ENCODE measurements at places on chromosomes 5 and 9. TPM values are rescaled to one million over a fixed set of nuclear protein-coding genes. Genes with fewer than 3 reads are reported as not detected.

MARCHF3 gene
- 13.3 TPM for total RNA-seq

NCS1 gene
- total RNA-seq, result 206 TPM

PRDM9 gene
- total RNA-seq, result not detected

CRAT gene
- total RNA-seq, result 13.6 TPM

DNA sequence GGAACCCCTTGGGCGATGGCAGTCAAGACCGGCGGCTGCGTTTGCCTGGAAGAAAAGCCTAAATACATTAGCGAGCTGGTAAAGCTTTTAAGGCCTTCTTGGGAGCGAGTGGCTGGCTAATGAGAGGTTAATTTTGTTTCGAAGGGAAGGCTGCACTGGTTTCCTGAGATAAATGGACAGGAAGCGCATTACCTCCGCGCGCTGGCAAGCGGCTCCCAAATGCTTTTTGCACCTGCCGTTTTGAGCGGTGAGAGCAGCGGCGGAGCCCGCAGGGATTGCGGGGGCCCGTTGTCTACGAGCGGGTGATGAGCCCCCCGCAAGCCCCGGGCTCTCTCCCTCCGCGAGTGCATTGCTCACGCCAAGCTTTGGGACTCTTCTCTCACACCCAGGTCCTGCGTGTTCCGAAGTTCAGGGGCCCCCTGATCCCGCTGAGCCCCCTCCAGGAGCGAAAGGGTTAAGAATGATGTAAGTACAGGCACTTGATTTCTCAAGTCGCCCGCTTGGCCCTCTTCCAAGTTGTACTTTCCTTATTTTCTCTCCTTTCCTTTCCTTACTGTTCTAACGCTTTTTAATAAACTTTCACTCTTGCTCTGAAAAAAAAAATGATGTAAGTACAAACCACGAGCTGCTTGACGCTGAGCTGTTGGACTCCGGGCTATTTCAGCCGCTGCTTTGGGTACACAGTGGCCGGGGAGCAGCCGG lies 3.1 kb upstream of the RGMB start:
- peak; percentile 15 for DNase-seq

DNA sequence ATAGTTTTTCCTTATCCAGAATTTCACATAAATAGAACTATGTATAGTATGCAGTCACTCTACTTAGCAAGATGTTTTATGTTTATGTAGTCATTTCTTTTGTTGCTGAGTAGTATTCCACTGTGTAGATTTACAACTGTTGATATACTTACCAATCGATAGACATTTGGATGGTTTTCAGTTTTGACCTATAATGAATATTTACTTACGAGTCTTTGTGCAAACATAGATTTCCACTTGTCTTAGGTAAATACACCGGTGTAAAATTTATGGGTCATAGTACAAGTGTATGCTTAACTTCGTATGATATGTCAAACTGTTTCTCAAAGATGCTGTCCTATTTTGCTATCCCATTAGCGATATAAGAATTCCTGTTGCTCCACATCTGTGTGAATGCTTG lies 19.7 kb upstream of the OR2K2 start:
- no peak for DNase-seq

DNA sequence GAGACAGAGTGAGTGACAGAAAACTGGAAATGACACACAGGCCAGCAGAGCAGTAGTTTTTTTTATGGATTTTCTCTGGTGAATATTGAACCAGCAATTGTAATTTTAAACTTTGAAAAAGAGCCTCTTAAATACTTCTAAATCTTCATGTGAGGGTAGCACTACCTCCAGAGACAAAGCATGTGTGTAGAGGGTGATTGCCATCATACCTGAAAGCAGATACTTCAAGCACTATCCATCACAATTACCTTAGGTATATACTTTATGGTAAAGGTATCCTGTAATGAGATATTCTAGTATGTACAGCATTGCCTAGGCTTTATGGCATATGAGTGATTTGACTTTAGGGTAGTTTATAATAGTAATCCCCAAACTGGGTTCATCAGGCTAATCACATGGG lies 3.4 kb upstream of the EBF1 start:
- DNase-seq, result no peak

- no peak for DNase-seq
Observed at GRCh38 chr5:131382407-131383395, 118.8 kb downstream of the CDC42SE2 start.

GRCh38 chr9:75359638-75360037 lies 271.3 kb downstream of the OSTF1 start:
- DNase-seq, result no peak

GRCh38 chr5:87418506-87418905 lies 5.8 kb upstream of the CCNH start:
- DNase-seq, result no peak

DNA sequence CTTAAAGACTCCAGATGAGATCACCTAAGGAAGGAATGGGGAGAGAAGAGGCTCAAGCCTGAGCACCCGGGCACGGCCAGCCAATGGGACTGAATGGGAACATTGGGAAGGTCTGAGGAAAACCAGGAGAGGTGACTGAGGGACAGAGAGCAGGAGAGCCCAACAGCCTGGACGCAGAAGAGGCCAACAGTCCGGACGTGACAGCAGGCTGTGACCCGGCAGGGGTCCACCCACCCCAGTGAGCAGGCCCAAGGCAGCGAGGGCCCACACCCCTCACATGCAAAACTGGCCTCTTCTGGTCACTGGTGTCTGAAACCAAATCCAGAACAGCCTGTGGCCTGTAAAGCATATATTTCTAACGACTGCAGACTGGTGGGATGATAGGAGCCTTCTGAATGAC lies 7.6 kb upstream of the SPTLC1 start:
- no peak for DNase-seq

DNA sequence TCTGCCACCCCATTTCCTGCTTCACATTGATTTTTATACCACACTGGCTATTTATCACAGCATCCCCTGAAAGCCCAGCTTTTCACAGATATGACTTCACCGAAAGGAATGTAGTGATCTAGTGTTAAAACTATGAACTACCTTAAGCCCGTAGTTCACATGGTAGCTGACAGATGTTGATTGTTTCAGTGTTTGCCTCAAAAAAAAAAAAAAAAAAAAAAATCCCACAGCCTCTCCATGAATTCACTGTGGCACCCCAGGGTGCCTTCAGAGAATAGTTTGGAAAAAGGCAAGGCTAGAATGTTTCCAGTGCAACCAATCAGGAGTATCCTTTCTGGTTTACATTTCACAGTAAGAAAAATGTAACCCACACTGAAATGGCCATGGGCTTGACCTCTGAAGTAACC lies 37.1 kb downstream of the GLIS3 start:
- DNase-seq, result no peak

DNA sequence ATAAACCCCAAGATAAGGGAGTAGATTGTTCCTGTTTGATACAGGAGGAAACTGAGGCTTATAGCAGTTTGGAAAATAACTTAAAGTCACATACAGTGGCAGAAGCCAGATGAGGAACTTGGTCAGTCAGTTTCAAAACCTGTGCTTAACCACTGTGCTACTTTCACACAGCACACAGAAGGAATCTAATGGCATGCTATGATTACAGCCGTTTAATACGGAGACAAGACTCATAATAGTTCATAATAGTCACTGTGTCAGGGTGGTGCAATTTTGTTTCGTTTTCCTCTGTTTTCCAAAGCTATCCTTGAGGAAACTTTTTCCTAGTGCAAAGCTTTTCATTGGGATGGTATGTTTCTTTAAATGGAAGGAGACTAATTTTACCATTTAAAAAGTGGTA lies 112.3 kb downstream of the GCNT1 start:
- DNase-seq, result no peak

DNA sequence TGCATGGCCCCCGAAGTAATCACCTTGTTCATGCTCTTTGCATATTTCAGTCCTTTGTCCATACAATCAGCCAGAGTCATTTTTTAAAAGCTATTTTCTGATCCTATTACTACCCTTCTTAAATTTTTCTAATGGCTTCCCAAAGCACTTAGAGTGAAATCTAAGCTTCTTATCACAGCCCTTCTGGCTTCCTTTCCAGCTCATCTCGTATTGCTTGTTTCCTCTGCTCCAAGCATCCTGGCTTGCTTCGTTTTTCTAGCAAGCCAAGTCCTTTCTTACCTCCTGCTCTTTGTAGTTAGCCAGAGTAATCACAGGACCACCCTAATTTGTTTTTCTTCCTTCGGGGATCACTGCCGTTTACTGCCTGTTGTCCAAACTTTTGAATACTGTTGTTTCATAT lies 453.3 kb downstream of the KIF4B start:
- no peak for DNase-seq

DNA sequence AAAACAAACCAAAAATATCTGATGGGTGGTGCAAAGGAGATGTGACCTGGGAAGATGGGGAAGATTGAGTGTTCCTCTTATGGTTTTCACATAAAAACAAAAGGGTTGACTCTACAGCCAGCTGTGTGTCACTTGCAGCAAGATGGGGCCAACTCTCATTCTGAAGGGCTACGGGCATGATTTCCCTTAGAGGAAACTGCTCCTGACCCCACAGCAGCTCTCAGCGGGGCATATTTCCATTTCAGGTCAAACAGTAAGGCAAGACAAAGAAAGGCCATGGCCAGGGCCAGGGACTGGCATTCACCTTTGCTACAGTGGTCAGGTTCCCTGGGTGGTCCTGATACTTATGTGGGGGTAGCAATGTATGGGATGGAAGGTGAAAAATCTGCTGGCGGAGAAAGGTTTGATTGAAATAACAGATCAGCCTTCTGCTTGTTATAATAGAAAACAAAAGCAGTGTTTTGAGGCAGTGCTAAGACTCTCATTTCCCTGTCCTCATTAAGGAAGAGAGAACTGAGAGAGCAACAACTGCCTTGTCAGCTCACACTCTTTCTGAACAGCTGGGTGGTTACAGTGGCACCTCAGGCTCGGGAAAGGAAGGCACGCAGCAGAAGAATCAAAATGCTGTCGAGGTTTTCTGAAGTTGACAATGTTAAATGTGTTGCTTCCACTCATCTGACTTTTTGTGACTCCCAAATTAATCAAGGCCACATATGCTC lies 120.7 kb upstream of the PCA3 start:
- no peak for DNase-seq

DNA sequence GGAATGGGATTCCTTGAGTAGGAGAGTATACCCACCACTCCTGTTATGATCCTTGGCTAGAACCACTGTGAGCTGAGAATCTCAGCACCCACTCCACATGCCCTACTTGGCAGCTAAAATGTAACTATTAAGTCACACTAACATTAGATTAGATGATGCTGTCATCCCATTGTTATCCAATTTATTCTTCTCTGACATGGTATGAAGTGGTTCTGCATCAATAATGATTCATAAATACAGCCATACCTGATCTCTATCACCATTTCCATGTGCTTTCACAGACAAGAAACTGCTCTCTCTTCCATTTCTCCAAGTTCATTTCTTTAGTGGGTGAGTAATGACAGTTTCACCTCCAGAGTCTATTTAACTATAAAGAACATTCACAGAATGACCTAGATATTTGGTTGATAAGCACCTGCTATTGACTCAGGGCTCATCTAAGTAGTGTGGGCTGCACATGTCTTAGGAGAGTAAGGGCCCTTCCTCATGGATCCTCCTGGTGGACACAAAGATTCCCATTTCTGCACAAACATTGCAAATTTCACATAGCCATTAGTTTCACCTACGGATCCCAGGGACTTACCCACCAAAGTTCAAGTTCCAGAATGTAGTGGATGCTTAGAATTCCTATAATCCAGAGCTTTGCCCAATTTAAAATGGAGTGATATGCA lies 187.9 kb downstream of the EBF1 start:
- no peak for DNase-seq

GRCh38 chr5:13572163-13572562 lies 372.3 kb downstream of the DNAH5 start:
- no peak for DNase-seq

DNA sequence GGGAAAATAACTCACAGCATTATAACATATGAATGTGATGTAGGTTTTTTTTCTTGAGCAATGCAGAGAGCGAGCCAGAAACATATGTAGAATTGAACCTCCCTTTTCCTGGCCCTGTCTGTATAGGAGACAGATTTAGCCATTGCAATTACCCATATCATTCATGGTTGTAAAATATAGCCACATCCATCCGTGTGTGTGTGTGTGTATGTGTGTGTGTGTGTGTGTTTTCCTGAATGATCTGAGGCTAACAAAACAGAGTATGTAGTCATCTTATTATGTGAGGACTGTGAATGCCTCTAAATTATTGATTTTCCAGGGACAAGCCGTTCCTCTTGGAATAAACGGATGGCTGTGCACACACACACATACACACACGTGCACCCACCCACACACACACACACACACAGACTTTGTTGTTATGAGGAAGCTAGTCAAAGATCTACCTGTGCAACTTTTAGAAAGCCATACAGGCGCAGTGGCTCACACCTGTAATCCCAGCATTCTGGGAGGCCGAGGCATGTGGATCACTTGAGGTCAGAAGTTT lies 11.7 kb upstream of the DENND1A start:
- DNase-seq, result no peak

GRCh38 chr9:127877566-127877998 lies at the start of gene AK1:
Gene AK1, minus strand, starts transcription at chr9:127877675. Its CDS starts 3,058 bp downstream, at chr9:127874617.
- peak; percentile 77 for DNase-seq

GRCh38 chr5:96528826-96529474 lies 95.9 kb upstream of the PCSK1 start:
- DNase-seq, result no peak

GRCh38 chr5:67427850-67428298 lies 231.3 kb upstream of the CD180 start:
- no peak for DNase-seq

- DNase-seq, result no peak
Observed at GRCh38 chr5:43573058-43573457, 16.2 kb upstream of the PAIP1 start.

DNA sequence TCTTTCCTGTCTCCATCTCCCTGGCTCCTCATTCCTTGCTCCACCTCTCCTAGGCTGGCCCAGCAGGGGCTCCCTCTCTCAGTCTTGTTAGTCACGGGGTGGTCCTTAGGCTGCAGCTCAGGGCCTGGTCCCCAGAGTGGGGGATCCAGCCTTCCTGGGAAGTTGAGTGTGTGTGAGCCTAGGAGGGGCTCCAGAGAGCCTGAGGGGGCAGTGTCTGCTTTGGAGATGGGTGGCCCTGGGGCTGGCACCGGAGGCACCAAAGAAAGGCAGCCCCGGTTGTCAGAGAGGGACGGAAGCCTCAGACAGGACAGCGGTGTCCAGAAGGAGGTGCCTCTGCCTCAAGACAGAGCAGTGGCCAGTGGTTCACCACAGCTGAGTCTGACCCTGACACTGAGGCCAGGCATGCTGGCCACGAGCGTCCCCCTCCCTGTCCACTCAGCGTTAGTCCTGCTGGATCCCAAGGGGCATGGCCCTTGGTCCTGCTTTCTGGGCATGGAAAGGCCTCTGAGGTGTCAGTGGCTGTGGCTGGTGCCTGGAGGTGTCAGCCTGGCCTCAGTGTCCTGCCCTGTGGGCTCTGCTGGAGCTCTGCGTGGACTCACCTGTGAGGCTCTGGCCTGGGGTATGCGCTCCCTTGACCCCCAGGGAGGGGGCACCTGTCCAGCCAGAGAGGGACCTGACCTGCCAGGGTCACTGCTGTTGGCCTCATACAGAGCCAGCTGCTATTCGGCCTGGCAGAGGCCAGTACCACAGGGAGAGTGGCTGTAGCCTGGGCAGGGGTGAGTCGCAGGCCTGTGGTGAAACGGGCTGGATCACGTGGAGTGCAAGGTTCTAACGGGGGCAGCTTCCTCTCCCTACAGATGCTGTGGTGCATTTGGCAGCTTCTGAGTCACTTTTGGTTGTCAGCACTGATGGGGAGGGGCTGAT lies 130.6 kb downstream of the CACNA1B start:
- DNase-seq, result no peak

- no peak for DNase-seq
Observed at GRCh38 chr5:6510132-6510531, 61.5 kb downstream of the UBE2QL1 start.

Data from occipital lobe (tissue), 3 donors.